CD4-positive, alpha-beta T cell treated with Interleukin-10 for 1 hour (primary cell): ENCODE measurements at places on chromosomes 2 and 18.
A peak's percentile ranks its signal among the peaks of the same experiment; 100 is the strongest.

- no peak for DNase-seq
Observed at GRCh38 chr2:205783872-205784499, 101.7 kb downstream of the NRP2 start.

DNA sequence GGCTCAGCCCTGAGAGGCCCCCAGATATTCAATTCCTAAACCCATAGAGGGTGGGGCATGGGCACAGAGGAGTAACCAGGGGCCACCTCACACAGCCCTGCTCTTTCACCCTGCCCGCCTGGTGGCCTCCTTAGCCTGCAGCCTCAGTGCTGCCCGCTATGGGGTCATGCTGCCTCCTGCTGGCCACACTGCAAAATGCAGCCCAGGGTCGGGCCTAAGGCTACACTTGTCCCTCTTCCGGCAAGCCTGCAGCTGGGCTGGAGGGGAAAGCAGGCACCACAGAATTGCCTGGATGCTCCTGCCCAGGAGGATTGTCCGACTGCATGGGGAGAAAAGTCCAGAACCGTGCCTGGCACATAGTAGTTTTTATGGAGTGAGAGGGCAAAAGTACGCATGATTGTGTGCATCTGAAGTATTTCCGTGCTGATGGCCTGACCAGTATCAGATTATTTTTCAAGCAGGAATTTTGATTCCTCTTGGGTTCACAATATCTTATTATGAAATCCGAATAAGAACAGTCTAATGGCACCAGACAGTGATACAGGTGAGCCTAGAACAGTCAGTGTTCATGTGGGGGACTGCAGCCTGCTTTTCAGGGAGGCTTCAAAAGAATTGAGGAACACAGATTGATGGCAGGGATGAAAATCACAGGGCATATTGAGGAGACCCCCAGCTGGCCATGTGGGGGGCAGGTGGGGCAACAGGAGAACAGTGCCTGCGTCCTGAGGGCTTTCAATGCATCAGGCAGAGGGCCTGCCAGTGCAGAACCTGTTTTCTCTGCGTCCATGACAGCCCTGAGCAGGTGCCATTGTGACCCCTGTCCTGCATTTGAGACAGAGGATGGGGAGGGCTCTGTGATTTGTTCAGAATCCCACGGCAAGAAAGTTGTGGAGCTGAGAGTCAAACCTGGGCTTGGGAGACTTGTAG, 51.2 kb upstream of the ALPP start:
- DNase-seq, result peak; percentile 84

DNA sequence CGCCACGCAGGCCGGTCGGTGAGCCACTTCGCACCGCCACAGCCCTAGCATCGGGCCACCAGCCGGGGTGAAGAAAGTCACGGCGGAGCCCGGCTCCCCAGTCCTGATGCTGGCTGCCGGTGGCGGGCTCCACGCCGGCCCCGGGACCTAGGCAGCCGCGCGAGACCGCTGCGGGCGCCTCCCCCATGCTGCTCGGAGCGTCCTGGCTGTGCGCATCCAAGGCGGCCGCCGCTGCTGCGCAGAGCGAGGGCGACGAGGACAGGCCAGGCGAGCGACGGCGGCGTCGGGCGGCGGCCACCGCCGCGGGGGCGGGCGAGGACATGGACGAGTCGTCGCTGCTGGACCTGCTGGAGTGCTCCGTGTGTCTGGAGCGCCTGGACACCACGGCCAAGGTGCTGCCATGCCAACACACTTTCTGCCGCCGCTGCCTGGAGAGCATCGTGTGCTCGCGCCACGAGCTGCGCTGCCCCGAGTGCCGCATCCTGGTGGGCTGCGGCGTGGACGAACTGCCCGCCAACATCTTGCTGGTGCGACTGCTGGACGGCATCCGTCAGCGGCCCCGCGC, 433 bp downstream of the SH3RF3 start:
- DNase-seq, result peak; percentile 10

GRCh38 chr2:172172513-172173173, 69.9 kb upstream of the DLX2 start:
- peak; percentile 67 for DNase-seq

DNA sequence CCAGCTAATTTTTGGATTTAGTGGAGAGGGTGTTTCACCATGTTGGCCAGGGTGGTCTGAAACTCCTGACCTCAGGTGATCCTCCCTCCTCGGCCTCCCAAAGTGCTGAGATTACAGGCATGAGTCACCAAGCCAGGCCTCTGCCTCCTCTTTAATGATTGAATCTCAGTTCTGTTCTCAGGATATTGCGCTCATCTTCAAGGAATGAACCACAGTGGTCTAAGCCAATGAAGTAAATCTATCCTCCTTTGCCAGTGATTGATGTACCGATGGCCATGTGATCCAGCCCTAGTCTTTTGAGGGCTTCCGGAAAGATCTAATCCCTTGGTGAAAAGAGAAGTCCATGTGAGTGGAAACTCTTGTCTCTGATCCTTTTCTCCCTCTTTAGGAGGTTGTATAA, 48.6 kb downstream of the POLE4 start:
- DNase-seq, result no peak

- no peak for DNase-seq
Observed at GRCh38 chr18:28177828-28178635, 1.1 kb upstream of the CDH2 start.

- no peak for DNase-seq
Observed at GRCh38 chr2:207253666-207254345, 88.1 kb upstream of the KLF7 start.

- no peak for DNase-seq
Observed at GRCh38 chr2:200396781-200397242, 90.3 kb downstream of the SPATS2L start.

- DNase-seq, result no peak
Observed at GRCh38 chr2:147222506-147222905, 622.3 kb upstream of the ACVR2A start.

DNA sequence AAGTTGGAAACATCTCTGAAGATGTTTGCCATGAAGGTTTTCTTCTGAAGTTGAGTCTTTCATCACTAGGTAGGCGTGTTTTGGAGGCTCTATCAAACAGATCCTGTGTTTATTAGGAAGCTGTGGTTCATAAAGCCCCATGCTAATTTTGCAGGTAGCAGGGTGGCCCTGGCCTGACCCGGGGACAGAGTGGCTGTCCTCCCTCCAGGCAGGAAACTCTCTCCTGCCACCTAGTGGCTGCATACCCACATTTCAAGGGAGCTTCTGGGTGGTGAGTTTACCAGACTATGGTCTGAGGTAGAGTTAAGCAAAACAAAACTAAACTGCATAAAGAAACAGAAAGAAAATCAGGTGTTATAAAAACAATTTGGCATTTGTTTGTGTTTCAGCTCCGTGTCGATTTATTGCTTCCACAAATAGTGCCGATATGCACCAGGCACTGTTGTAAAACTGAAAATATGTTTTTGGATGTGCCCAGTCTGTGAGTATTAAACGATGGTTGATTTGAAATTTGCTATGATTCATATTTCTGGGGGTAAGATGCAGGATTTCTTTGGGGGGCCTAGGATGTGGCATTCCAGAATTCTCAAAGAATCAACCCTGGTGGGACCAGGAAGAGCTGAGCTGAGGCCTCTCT, 26.0 kb upstream of the IL37 start:
- peak; percentile 76 for DNase-seq

DNA sequence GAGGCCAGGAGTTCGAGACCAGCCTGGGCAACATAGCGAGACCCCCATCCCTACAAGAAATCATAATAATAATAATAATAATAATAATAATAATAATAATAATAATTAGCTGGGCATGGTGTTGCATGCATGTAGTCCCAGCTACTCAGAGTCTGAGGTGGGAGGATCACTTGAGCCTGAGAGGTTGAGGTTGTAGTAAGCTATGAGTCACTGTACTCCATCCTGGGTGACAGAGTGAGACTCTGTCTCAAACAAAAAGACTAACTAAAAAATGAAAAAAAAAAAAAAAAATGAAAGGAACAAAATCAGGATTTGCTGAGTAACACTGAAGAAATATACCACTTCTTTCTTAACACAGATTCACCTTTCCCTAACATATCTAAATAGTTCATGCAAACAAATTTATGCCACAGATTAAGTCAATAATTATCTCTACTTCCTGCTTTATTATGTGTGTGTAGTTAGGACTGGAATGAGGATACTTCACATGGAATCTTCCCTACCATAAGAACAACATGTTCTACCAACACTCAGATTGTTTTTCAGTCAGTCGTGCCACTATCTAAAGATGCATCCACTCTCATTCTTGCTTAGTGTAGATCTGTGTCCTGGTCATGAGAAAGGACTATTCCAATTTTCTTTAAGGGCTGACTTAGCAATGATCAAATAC, 928.7 kb downstream of the SLC4A3 start:
- no peak for DNase-seq

GRCh38 chr2:207128867-207129266, 36.9 kb downstream of the KLF7 start:
- no peak for DNase-seq
